Ovary (tissue), 10 donors: ENCODE measurements at places on chromosomes 7 and 10. TPM values are rescaled to one million over a fixed set of nuclear protein-coding genes. Genes with fewer than 3 reads are reported as not detected.

Gene CHCHD3
- total RNA-seq = 31.7 TPM

Gene MORN4
- 6.6 TPM for total RNA-seq

Gene OR9A2
- 0.22 TPM for total RNA-seq

Gene SSMEM1
- total RNA-seq = not detected

DNA sequence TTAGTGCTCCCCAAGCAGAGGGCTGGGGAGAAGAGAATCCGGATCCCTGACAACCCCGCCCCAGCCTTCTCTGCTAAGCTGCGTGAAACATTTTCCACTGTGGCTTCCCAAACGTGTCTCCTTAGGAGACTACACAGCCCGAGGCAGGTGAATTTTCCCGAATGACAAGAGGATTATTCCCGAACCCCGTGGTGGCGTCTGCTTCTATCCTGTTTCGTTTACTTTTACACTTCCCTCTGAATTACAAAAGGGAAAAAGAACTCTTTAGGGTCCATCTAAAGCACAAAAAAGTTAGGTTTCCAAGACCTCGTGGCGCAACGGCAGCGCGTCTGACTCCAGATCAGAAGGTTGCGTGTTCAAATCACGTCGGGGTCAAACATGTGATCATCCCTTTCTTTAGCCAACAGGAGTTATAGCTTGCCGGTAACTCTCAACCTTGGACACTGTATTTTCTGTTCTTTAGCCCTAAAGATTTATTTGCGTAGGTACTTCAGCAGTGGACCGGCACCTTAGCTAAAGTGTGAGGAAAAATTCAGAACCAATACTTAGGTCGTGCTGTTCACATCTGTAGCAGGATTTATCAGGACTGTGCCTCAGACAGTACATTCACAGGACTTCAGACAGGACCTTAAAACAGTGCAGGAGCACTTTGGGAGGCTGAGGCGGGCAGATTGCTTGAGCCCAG lies 3.2 kb upstream of the ZNF789 start:
- DNase-seq = no peak
- H3K4me3 ChIP-seq = no peak overlapping the region
- H3K4me1 ChIP-seq = peaks cover 11% of the 10 kb centered on the region
- H3K36me3 ChIP-seq = no peaks in the 10 kb centered on the region

- no peaks in the 10 kb centered on the region for H3K36me3 ChIP-seq
- H3K27me3 ChIP-seq = no peaks in the 10 kb centered on the region
- DNase-seq = no peak
- no peaks in the 10 kb centered on the region for H3K4me1 ChIP-seq
These were observed 257.6 kb downstream of the MAD1L1 start for GRCh38 chr7:1975179-1975578.
